HL-60 (cell line): ENCODE measurements at places on chromosomes 11 and 22.

DNA sequence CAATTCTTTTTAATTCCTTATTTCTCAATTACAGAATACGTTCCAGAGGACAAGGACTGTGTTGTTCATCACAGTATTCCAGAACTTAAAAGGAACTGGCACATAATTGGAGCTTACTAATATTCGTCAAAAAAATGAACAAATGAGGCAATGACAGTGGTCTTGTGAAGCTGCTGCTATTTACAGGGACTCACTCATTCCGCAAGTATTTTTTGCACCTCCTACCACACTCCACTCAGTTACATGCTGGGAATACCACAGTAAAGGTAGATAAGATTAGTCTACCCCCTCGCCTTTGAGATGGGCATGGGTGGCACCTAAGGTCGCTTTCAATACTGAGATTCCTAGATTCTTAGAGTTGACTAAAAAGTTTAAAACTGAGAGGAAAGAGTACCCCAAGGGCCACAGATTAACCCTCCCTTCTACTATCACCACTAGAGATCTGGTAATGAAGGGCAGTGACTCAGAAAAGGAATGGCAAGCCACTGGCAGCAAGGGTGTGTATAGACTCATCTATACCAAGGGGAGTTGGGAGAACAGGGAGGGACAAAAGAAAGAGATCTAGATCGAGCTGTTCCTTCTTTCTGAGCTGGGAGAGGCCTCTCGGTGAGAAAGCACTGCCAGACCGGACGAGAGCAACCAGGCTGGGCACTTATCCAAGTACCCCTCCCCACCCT is 85.0 kb downstream of the RPL27A start:
- no peak for DNase-seq

- DNase-seq = no peak
Observed at GRCh38 chr11:60939855-60940254, 12.1 kb downstream of the SLC15A3 start.

DNA sequence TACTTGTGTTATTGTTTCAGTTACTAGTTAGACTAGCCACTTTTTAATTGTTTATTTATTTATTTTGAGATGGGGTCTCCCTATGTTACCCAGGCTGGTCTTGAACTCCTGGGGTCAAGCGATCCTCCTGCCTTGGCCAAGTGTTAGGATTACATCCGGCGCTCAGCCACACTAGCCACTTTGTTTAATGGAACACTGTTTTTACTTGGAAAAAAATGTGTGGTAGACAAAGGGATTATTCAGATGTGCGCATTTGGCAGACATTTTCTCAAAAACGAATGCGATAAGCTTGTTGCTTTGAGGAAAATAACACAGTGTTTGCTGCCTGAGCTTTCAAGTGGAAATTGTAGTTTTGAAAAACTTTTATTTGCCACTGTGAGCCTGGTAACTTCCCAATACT is 51.0 kb downstream of the CTNND1 start:
- DNase-seq = no peak

DNA sequence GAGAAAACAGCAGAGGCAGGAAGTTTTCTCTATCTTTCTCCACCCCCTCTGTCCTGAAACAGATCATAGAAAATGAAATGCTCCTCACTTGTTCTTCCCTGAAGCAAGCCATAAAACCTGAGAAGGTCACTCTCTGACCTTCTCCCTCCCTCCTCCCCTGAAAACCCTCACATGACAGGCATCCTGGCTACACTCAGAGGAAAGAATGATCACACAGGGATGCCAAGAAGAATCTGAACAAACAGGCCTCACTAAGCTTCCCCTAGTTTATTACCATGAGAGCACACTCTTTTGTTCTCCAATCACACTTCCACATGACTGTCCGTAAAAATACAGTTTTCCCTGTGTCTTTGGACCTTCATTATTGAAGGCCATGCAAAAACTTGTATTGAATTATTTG is 300.1 kb downstream of the BUD13 start:
- no peak for DNase-seq

DNA sequence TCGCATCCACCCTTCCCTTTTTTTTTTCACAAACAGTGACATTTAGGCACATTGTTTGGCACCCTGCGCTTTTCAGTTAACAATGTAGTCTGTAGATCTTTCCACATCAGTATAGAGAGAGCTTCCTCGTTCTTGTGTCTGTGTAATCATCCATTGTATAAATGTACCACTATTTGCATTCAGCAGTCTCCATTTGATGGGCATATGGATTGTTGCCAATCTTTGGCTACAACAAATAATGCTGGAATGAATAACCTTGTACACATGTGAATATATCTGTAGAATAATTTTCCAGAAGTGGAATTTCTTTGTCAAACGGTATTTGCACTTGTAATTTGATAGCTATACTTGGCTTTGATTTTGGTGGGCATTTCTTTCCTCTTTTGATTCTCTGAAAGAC is 17.1 kb downstream of the MPEG1 start:
- no peak for DNase-seq

DNA sequence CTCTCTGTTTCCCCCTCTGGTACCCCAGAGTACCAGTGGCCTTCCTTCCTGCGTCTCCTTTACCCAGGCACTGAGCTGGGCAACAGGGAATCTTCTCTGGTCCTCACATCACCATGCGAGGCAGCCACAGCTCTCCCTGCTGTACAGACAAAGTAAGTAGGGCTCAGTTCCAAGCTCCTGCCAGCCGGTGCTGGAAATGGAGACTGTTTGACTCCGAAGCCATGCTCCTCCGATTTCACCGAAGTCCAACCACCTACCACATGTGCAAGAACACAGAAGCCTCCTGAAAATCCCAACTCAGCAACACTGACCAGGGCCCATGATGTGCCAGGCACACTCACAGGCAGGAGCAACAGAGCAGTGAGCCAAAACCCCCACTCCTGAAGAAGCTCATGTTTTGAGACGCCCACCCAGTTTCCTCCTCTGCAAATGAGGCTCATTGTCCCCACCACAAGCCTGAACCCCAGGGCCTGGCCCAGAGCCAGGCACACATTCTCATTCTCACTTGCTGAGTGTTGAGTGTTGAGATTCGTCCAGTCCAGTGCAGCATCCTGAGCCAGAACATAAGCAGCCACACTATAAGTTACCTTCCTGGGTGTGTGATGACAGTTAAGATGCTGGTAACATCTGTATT is 156.0 kb downstream of the MPPED1 start:
- DNase-seq = no peak

- DNase-seq = no peak
Observed at GRCh38 chr11:10567446-10567845, 1.0 kb downstream of the LYVE1 start.

DNA sequence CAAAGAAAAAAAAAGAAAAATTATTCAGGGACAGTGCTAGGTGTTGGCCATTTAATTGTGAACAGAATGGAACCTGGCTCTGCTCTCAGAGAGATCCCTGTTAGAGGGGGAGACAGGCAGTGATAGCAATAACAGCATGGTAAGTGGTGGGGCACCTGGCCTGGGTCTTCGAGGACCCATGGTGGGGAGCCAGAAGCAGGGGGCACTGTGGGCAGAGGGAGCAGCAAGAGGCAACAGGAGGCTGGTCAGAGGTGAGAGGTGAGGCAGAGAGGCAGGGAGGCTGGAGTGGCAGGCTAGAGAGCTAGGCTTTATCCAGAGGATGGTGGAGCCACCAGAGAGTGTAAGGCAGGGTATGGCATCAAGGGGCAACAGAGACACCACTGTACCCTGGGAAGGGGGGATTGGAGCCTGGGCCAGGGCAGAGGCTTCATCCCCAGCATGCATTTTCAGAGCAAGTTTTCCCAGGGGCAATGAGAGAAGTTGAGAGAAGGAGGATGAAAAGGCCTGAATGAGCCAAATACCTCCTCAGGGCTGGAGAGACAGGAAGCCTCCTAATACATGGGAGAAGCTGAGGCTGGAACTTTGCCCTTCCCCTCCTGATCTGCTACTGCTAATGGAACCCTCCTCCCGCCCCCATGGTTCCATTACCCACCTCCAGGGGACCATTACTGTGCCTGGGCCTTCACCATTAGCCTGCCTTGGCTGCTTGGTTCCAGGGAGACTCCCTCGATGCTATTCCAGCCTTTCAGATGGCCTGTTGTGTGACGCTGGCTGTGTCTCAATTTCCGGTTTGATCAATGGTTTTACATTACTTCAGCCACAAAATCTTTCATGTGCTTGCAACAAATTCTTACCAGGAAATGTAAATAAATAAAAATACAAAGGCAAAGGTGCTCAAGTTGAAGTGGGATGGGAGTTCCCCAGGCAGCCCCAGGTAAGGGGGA is 2.6 kb upstream of the P2RY2 start:
- peak; percentile 86 for DNase-seq

GRCh38 chr11:113875234-113876073 is at the start of gene USP28:
USP28 (minus strand) TSS chr11:113875572; CDS start chr11:113875501, 71 bp downstream.
- DNase-seq = peak; percentile 90

- no peak for DNase-seq
Observed at GRCh38 chr11:96664110-96664509, 274.3 kb downstream of the JRKL start.

GRCh38 chr11:2975594-2975993 is 16.5 kb downstream of the NAP1L4 start:
- DNase-seq = peak; percentile 48

- peak; percentile 71 for DNase-seq
Observed at GRCh38 chr22:30606455-30607299, at the start of gene TCN2. TCN2 (plus strand) TSS chr22:30607174; CDS start chr22:30607332, 158 bp downstream.

DNA sequence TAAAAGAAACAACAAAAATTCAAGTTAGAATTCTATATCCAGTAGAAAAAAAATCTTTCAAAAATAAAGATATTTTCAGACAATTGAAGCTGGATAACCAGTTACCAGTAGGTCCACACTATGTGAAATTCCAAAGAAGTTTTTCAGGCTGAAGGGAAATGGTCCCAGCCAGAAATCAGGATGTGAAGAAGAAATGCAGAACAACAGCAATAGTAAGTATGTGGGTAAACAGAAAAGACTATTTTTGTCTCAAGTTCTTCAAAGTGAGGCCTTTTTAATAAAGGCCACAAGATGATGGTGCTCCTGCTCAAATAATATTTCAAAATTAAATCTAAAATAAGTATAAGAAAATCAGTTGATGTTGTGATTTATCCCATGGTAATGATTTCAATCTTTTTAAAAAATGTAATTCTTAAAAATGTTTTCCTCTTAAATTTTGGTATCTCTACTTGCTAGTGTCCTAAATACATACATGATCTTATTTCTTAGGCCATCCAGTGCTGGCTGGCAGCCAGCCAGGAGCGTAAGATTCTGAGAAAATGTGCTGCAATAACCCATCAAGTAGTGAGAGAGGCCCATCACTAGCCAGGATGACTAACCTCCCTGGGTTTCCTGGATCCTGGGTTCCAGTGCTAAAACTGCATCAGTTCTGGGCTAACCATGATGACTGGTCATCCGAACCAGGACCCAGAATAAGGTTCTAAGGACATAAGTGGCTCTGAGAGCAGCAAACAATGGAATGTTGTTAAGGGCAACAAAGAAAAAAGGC is 15.6 kb upstream of the UCP3 start:
- no peak for DNase-seq

- no peak for DNase-seq
Observed at GRCh38 chr11:119624102-119624615, 104.8 kb downstream of the NECTIN1 start.

GRCh38 chr11:79253280-79253679 is 187.6 kb downstream of the TENM4 start:
- DNase-seq = no peak

DNA sequence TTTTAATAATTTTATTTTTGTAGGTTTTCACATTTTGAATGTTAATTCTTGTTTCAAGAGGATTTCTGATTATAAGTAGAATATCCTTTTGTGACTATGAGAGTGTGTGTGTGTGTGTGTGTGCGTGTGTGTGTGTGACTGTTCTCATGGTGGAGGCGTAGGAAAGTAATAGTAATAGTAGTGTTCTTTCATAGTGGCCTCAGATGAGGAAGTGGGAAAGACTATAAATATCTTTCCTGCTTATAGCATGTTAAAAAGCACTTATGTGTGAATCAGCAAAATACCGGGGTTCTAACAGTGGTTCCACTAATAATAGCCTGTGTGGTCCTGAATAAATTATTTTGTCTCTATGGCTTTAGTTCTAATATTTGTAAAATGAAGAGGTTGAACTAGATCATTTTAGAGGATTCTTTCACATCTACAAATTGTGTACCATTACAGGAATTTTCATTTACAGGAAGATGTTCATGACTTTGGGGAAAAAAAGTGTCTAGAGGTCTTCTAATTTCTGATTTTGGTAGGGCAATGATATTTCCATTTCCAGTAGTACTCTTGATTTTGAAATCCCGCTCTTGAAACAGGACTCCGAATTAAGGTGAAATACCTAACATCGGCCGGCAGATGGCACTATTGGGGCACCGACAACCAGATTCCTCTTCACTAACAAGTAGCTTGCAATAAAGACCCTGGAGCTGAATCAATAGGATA is 29.9 kb upstream of the OR10G7 start:
- DNase-seq = peak; percentile 78

- peak; percentile 94 for DNase-seq
Observed at GRCh38 chr11:83194281-83195142, 1.0 kb downstream of the ANKRD42 start.

- DNase-seq = no peak
Observed at GRCh38 chr11:94305146-94305545, 766 bp downstream of the IZUMO1R start.

- peak; percentile 3 for DNase-seq
Observed at GRCh38 chr11:103709371-103709770, 327.1 kb upstream of the DDI1 start.

DNA sequence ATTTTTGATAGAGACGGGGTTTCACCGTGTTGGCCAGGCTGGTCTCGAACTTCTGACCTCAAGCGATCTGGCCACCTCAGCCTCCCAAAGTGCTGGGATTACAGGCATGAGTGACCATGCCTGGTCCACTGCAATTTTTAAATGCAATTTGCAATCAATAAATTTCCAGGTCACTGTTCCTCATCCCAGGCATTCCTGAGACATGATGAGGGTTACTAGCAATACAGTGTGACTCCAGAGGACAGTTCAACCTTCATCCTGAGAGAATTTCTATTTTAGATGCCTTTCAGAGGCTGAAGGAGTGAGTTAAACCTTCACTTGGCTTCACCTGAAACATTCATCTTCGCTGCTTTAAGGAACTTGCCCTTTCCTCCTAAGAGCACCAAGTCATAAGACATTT is 9.7 kb upstream of the UBASH3B start:
- no peak for DNase-seq

GRCh38 chr11:118639899-118640298 is 32.5 kb downstream of the PHLDB1 start:
- DNase-seq = no peak

GRCh38 chr22:35477911-35478582 is 62.6 kb upstream of the RASD2 start:
- DNase-seq = peak; percentile 84

DNA sequence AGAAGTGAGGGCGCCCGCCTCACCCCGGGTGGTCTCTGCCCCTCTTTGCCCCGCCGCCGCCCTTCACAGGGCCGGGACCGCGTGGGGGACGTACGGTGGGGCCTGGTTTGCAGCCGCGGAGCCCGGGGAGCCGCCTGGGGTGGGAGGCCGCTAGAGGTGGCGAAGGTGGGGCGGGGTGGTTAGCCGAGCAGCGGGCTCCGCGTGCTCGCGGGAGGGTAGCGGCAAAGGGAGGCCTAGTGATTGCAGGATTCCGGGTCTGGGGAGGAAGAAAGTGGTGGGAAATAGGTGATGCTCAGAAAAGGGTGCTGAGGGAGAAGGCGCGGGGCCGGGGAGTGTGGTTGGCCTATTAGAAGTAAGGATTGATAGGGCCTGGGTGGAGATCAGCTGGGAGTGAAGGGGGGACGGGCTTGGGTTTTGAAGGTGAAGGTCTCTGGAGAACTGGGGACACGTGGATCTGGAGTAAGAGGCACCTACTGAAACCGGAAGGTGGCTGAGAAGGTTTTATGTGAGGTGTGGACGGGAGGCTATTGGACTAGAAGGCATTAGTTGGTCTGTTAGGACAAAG is 571 bp downstream of the FAR1 start:
- peak; percentile 50 for DNase-seq
